ENCODE measurements at places on chromosomes 1 and 21.
A peak's percentile ranks its signal among the peaks of the same experiment; 100 is the strongest.

- DNase-seq: no peak
Measured at GRCh38 chr1:170290276-170290675, 144.5 kb downstream of the NTMT2 start.

- no peak for DNase-seq
Measured at GRCh38 chr21:16072737-16073136, 343.0 kb downstream of the USP25 start.

- DNase-seq: no peak
Measured at GRCh38 chr1:5913078-5913845, 79.0 kb downstream of the NPHP4 start.

- no peak for DNase-seq
Measured at GRCh38 chr21:35226328-35226727, 177.2 kb upstream of the RUNX1 start.

DNA sequence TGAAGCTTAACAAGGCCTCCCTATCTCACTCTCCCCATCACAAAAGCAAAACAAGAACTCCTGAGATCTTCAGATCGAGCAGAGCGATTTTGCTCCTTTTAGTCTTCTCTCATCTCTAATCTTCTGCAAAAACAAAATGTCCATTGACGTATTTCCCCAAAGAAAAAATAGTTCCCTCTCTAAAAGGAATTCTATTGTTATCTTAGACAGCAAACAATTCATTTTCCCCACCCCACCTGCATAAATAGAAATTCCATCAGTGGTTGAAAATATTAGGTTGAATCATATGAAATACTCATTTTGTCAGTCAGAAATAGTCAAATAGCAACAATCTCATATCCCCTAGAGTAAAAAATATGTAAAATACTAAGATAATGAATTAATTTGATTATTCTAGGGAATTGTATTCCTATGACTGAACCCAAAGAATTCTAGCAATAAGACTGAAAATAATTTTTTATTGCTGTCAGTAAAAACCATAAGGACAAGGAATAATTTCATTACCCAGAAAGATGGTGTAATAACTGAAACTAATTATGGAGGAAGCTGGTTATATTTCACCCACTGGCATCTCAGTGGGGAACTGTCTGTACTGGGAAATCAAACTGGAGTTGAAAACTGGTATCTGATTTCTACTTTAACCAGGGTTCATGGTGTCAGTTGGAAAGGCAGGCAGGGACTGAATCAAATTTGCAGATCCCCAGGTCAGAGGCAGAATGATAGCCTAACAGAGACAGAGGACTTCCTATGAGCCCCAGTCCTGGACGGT is 51.3 kb downstream of the RHOU start:
- no peak for DNase-seq

- no peak for DNase-seq
Measured at GRCh38 chr1:10604966-10605365, 130.2 kb downstream of the PEX14 start.

DNA sequence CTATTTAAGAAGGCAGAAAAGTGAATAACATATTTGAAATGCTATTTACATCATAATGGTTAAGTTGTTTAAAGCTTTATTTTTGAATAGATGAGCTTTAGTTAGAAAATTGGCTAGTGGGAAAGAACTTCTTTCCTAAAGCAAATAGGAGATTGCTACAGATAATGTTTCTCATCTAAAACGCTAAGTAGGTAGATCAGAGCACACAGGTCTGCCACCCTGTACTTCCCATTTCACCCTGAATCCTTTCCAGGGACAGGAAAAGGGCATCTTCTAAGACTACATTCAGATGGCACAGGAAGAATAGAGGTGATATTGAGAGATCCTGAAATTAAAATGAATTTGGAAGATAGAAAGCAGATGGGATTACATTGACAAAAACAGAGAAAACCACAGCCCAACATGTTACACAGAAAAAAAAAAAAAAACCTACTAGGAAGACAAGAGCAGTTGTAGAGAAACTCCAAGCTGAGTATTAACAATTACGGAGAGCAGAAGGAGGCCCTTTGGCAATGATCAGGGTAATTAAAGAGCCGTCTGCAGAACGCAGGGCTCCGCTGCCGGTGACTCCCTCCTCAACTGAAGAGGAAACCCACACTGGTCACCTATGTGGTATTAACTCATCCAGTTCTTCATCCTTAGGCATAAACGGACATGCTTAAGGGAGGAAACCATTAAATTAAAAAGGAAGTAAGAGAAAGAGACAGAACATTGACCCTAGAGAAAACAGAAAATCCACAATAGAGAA is 53.6 kb upstream of the MAP10 start:
- no peak for DNase-seq

DNA sequence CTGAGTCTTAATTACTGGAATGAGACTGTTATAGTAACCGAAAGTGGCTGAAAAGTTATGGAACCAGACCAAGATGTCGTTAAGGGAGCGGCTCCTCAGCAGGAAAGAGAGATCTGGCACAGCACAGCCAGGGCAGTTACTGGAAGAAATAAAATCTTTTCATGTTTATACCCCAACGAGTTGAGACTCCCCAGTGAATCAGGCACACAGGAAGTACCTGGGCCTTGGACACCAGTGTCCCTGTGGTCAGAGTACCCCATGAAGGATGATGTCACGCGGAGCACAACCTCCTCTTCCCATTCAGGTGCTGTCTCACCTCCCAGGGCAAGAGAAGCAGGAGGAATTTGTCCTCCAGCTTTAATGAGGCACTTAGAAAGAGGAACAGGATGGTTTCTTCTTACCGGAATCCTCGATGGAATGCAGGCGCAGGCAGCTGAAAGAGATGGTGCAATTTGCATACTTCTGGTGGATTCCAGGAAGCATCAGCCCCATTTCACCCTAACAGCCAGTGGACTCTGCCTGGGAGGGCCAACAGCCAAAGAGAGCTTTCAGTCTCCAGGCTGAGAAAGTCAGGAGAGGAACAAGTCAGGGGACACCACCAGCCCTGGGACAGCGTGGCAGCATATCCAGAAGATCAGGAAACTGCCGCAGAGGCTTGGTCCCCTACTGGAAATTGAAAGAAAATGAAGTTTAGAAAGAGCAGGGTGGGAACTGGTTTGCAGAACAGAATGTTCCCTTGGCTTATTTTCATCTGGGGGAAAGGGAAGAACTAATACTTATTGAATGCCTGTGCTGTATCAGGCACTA is 35.9 kb upstream of the CTTNBP2NL start:
- no peak for DNase-seq

- DNase-seq: no peak
Measured at GRCh38 chr1:245054507-245055270, 100.1 kb upstream of the KIF26B start.

GRCh38 chr1:247111700-247112478 is 7.7 kb upstream of the ZNF669 start:
- no peak for DNase-seq

DNA sequence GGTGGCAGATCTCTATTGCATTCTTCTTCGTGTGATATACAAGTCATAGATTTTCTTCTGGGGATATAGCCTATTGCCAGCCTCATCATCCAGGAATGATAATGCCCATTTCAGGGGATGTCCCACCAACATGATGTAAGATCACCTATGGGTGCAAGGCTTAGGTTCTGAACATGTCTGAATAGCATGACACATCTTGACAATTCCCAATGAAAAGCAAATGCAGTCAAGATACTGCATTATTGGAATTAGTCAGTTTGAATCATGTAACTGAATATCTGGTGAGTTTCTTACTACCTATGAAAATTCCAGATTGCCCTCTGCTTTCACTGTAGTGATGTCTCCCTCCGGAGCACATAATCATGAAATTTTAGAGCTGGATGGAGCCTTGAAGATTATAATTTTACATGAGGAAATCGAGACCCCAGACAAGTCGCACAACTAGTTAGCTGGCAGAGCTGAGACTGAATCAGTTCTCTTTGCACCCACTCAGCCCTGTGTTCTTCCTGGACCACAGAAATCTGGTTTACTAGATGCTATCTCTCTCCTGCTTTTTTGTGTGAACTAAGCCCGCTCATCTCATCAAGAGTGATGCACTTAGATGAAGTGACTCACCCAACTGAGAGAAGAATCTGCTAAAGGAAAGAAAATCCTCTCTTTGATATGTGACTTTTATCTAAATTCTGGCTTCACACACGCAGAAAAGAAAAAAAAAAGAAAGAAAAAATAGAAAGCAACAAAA is 65.0 kb downstream of the WDR64 start:
- DNase-seq: peak; percentile 6

- DNase-seq: no peak
Measured at GRCh38 chr1:40363721-40364120, 9.8 kb upstream of the SMAP2 start.

DNA sequence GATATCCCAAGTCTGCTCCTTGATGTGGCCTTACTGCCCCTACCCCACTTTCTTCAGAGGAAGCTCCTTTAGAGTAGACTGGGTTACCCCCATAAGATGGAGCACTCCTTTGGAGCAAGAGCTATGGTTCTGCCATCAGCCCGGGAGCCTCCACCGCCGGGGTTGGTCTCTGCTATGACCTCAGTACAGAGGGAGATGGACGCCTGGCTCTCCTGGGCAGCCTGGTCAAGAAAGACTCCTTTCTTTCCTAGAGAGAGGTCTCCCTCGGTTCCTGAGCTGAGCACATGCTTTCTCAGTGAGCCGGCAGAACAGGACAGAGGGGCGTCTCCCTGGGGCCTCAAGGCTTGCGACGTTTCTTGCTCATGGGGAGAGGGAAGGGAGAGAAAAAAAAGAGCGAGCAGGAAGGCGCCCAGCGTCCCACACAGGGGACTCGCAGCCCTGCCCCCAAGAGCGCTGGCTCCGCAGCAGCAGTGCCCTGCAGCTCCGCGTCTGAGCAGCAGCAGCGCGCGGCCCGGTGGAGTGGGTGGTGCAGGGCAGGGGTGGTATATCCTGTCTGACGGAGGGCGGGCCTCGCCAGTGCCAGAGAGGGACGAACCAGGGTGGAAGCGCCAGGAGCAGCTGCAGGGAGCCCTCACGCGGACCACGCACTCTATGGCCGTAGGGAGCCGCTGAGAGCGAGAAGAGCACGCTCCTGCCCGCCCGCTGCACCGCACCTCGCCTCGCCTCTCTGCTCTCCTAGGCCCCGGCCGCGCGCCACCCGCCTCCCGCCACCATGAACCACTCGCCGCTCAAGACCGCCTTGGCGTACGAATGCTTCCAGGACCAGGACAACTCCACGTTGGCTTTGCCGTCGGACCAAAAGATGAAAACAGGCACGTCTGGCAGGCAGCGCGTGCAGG is at the start of gene PKP1:
PKP1 (plus strand) TSS at position 576 of the 899 bp plus-strand sequence; CDS start at position 773, 197 bp downstream.
- no peak for DNase-seq

- DNase-seq: no peak
Measured at GRCh38 chr1:221394011-221394544, 347.8 kb downstream of the DUSP10 start.

DNA sequence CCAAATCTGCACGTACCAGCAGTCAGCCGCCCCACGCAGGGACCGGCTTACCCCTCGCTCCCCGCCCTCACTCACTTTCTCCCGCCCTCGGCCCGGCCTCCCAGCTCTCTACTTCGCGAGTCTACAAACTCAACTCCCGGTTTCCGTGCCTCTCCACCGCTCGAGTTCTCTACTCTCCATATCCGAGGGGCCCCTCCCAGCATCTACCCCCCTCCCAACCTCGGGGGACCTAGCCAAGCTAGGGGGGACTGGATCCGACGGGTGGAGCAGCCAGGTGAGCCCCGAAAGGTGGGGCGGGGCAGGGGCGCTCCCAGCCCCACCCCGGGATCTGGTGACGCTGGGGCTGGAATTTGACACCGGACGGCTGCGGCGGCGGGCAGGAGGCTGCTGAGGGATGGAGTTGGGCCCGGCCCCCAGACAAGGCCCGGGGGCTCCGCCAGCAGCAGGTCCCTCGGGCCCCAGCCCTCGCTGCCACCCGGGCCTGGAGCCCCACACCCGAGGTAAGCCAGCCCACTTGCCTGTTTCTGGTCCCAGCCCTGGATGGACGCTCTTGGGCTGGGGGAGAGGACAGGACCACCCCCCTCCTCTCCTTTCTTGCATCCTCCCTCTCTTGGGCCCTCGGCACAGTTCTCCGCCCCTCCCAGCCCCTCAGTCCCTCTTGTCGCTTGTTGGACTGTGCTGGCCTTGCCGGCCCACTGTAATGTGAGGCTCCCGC is at the start of gene ARTN:
ARTN (plus strand) TSS at position 416 of the 715 bp plus-strand sequence. CDS start 1,856 bp downstream, outside the sequence.
- no peak for DNase-seq

DNA sequence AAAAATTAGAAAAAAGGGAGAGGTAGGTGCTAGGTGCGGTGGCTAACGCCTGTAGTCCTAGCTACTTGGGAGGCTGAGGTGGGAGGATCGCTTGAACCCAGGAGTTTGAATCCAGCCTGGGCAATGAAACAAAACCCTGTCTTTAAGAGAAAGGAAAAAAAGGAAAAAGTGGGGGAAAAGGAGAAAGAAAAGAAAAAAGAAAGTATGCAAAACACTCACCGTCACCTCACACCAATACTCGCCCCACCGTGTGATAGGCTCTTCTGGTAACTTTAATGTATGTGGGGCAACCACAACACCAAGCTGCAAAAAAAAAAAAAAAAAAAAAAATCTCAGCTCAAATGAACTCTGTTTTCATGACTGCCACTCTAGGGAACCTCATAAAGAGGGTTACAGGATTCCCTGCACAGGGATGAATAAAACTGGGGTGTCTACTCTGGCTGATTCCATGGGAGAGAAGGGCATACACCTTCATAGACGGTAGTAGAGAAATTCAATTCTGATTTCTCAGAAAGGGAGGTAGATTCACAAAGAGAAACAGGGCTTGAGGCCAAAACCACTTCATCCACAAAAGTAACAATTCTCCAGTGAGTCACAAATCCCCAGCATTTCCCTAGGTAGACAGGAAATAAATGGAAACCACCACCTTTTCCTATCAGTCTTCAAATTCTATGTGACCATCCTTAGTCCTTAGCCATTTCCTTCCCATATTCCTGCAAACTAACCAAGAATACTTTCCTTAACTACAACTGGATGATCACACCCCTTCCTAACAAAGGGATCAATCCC is 2.5 kb downstream of the MRPL9 start:
- DNase-seq: no peak

DNA sequence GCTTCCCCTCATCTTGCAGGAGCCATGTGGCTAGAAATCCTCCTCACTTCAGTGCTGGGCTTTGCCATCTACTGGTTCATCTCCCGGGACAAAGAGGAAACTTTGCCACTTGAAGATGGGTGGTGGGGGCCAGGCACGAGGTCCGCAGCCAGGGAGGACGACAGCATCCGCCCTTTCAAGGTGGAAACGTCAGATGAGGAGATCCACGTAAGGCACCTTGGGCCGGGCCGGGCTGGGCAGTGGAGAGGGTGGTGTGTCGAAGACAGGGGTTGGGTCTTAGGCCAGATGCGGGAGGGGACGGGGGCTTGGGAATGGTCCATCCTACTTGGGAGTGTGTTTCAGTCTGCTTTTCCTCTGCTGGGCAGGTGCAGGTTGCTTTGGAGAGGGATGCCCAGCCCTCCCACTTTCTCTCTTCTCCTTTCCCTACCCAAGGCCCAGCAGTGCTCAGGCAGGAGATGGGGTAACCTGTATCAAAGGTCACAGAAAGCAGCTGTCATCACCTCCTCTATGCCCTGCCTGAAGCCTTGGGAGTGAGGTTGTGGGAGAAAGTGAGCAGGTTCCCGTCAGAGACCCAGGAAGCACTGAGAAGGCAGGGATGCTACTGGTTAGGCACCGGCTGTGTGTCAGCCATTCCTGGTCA is 18.9 kb downstream of the EPHX1 start:
- no peak for DNase-seq

- DNase-seq: no peak
Measured at GRCh38 chr1:227562933-227563323, 428 bp upstream of the ZNF678 start.

- DNase-seq: no peak
Measured at GRCh38 chr1:228066891-228067654, 15.4 kb upstream of the ARF1 start.

GRCh38 chr1:180268556-180269075 is 38.6 kb downstream of the LHX4 start:
- no peak for DNase-seq

GRCh38 chr1:38541223-38541622 is 318.3 kb downstream of the RRAGC start:
- DNase-seq: no peak

Data from stimulated activated CD4-positive, alpha-beta T cell treated with anti-CD3 and anti-CD28 coated beads, TNF-alpha, amount 100 ng/mL, for 24 hours (primary cell).